ENCODE measurements at places on chromosomes 7 and 10.

DNA sequence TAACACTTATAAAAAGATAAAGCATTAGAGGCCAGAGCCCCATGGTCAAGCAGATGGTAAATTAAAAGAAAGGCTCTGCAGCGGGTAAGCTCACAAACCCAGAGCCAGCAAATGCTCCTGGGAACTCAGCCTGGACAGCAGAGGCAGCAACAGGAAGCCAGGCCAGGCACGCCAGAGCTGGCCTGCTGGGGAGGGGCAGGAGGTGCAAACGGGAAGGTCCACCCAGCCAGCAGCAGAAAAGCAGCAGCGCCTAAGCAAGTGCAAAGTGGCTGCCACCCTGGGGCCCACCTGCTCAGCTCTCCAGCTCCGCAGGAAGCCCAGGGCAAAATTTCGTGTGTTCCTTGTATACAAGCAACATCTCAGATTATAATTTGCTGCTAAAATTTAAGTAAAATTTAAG, 82.7 kb upstream of the GPR22 start:
- DNase-seq, result no peak

DNA sequence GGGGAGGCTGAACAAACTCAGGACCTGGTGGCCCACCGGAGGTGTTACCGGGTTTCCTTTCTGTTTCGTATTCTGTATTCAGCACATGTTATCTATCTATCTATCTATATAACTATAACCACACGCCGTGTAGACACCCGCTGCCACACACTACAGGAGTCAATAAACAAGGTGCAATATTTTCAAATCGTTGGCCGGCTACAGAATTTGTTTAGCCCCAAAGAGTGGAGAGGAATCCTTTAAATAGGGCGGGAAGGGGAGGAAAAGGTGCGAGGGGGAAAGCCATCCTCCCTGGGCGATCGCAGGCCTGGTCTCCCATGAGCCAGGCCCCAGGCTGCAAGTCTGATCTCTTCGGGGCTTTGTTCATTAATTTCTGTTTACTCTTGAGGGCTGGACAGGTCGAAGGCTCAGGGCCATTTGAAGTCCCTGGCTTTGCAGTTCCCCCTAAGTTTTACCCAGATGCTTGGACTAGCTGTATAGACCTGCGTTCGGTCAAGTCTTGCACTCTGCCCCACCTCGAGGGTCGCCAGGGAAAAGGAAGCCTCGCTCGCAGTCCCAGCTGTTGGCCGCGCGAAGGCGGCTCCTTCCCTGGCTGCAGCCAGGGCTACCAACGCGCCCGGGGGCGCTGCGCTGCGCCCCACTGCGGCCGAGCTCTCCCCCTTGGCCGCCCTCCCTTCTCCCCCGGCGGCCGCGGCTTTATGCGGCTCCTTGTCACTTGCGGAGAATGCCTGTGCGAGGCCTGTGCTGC, 3.8 kb downstream of the NKX2-3 start:
- no peak for DNase-seq

DNA sequence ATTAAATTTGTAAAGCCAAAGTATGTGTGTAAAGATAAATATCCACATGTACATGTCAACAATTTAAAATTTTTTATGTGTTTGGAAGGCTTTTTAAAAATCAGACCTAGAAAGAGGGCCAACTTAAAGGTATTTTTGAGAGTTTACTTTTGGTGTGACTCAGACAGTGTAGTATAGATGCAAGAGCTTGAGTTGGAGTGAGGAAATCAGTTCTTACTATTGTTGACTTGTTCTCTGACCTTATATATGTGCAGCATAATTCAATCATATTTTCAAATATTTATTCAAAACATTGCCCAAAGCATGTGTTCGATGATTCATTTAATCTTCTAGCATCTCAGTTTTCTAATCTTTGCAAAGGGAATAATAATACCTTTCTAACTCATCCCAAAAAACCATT, 243.7 kb upstream of the PRKCQ start:
- no peak for DNase-seq

GRCh38 chr7:22120391-22121053, 174.8 kb upstream of the CDCA7L start:
- no peak for DNase-seq

- DNase-seq, result no peak
These were observed 64.5 kb upstream of the PLA2G12B start for GRCh38 chr10:73019100-73019499.

DNA sequence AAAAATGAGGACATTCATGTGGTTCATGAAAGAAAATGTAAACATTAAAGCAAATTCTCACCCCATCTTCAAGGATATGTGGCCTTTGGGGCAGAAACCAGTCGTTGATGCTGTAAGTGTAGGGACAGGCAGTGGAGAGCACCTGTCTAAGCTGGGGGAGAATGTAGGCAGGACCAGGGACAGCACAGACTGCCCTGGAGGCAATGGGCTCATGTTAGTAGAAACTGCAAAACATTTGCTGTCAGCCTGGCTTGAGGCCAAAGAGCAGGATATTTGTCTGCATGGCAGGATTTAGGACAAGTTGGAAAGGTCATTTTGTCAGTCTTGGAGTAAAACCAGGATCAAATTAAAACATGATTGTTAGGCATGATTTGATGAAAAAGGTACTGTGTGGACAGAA, 211.6 kb upstream of the AGK start:
- no peak for DNase-seq

DNA sequence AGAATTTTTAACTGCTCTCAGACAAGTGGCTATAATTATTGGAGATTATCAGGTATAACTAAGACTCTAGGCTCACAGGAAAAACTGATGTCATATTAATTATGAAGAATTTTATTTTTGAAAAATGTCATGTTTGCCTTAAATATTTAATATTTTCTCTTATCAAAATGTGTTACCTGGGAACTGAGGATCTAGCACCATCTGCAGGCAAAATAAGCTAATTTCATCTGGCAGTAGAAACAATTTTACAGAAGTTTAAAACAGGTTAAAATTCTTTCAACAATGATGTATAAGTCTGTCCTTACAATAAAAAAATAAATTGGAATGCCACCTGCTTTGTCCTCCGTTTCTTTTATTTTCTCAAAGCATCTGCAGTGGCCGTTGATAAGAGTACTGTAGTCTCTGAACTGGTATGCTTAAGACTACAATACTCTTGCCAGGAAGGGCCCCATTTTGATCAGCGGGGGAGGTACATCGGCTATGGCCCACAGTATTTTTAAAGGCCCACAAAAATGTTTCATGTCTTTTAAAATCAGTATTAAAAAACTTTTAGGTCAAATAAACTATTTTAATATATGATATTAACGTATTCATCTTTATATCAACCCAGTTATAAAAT, 81.3 kb downstream of the VWDE start:
- DNase-seq, result no peak

DNA sequence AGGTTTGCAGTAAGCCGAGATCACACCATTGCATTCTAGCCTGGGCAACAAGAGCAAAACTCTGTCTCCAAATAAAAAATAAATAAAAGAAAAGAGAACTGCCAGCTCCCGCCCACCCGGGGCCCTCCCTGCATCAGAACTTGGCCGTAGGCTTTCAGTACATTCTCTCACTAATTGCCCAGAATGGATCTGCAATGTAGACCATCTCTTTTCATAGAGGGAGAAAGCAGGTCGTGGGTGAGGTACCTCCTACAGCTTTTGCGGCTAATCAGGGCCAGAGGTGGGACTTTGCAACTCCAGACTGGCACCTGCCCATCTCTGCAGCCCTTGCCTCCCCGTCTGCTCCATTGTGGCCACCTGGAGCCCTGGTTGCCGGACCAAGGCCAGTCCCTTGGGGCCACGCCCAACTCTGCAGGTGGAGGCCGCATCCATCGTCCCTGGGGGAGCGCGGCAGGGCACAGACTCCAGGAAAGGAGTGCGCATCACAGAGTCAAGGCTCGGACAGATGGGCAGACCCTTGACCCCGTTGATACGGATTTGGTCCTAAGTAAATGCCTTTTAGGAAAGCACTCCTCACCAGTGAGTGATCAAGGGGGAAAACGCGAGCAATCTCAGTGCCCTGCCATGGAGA, 179.1 kb upstream of the SH2B2 start:
- DNase-seq, result no peak

DNA sequence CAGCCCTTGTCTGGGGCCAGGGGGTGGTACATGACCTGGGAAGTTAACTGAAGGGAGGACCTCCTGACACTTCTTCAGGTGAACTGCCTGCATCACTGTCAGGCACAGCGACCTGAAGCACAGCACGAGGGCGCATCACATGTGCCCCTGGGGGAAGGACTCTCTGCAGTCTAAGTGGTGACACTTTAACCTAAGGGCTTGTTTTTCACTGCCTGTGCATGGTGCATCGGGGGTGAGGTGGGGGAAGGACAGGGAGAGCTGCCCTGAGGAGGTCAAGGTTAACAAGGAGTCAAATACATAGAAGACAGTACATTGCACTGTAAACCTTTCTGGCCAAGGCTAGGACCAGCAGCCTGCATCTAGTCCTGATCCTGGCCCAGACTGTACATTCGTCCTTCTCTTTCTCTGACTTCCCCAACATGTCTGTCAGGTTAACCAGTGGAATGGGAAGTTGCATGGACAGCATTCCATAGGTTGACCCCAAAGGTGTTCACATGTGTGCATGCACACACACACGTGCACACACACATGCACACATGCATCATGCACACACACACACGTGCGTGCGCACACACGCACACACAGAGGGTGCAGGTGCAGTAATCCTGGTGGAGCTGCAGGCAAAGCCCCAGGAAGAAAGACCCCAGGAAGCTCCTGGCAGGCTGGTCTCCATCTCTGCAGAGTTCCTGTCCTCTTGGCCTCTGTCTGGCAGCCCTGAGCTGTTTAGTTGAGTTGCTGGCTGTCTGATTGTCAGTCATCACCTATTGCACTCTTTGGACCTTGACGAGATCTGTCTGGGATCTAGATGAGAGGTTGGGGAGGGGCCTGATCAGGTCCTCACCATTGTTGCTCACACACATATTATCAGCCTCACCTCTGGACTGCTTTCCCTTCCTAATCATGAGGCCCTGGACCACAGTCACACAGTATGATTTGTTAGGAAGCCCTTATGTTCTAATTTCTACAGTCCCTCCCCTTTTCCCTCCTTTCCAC, 37.8 kb downstream of the WDFY4 start:
- DNase-seq, result no peak

- DNase-seq, result no peak
These were observed 86.4 kb upstream of the RNF148 start for GRCh38 chr7:122789156-122789555.

- DNase-seq, result no peak
These were observed 76.4 kb downstream of the GRK5 start for GRCh38 chr10:119283818-119284217.

DNA sequence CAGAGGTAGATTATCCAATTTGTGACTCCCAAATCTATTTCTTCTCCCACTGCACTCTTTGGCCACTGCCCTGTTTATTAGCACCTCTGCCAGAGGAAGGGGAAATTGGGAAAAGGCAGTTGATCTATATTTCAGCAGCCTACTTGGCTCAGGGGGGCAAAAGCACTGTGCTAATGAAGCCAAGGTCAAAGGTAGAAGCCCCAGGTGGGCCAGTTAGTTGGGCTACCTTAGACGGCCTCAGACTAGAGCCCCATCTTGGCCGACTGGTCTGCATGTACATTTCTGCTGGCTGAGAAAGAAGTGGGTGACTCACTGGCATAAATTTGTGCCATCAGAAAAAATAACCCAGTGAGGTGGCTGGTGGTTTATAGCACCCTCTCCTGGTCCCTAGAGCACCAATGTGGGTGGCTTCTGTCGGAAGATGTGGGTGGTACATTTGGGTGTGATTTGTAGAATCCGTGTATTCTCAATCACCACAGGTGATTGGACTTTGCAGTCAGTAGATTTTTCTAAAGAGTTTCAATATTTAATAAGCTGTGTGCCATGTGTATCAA, 293.3 kb upstream of the MKI67 start:
- no peak for DNase-seq

Data from stimulated activated CD8-positive, alpha-beta memory T cell treated with anti-CD3 and anti-CD28 coated beads, Interleukin-7, amount 100 ng/mL, for 4 hours (primary cell).